ENCODE measurements at places on chromosomes 11 and 22.

GRCh38 chr22:49968831-49969661, 8.5 kb downstream of the PIM3 start:
- DNase-seq: no peak

- no peak for DNase-seq
Measured at GRCh38 chr11:70090961-70091381, 12.9 kb downstream of the ANO1 start.

- DNase-seq: peak; percentile 71
Measured at GRCh38 chr11:121112498-121113455, 11.7 kb downstream of the TECTA start.

DNA sequence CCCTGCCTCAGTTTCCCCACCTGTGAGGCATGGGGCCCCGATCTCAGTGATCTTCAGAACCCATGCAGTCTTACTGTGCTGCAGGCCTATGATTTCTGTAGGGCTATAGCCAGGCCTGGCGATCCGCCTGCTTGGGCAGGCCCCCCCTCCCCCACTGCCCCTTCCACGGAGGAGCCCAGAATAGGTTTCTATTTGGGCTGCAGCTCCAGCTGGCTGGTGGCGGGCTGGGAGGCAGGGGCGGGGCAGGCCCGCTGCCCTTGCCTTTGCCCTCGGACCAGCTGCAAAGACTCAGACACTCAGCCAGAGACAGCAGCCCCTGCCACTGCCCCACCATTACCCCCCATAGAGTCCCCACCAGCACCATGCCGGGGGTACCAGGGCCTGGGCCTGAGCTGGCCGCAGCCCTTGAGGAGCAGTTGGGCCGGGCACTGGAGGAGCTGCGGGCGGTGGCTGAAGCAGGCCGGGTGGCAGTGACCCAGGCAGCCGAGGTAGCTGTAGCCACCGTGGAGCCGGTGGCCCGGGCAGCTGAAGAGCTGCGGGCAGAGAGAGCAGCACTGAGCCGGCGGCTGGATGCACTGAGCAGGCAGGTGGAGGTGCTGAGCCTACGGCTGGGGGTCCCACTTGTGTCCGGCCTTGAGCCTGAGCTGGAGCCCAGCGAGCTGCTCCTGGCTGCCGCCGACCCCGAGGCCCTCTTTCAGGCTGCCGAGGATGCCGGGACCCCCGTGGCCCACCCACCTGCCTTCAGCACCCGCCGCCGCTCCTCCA, 12.2 kb downstream of the SMTN start:
- DNase-seq: no peak

GRCh38 chr11:26665946-26666345, 55.9 kb downstream of the SLC5A12 start:
- DNase-seq: no peak

DNA sequence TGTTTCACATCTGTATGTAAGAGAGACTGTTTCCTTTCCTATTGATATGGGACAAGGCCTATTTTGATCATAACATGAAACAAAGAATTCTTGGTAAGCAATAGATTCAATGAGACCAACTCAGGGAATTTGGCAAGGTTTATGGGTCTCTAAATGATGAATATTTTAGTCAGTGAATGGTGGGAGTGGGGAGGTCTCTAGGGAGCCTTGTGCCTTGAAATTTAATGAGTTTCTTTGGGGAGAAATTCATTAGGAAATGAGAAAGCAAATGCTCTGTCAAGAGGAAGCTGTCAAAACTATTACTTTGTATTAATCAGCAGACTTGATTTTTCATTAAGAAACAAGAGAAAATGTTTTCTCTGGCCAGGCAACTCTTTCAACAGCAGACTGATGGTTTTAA, 921.7 kb upstream of the API5 start:
- DNase-seq: no peak

DNA sequence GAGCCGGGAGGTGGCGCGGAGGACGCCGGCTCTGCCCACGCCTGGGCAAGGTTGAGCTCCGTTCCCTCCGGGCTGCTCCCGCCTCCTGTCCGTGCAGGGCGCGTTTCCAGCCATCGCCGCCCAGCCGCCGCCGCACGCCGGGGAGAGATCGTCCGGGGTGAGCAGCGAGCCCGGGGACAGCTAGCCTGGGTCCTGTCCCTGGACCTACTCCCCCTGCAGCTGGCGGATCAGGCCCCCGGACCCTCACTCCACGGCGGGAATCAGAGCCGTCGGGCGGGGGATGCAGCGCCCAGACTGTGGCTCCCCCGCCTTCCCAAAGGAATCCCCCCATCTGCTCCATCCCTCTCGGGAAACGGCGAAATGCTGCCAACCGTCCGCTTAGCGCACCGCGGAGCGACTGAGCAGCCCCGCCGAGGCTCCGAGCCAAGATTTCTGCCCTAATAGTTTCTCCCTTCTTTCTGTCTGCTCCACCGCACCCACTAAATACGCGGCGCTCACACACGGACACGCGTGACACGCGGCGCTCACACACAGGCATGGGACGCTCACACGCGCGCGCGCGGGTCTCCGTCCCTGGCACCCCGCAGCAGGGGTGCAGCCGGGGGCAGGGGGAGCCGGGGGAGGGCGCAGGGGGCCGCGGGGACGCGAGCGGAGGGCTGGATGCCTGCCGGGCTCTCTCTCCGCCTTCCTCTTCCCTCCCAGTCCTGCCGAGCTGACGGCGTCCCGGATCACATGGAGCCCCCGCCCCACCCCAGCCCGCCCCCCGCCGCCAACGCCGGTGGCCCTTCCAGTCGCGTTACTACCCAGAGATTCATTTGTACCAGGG, at the start of gene KCNJ5:
Gene KCNJ5 (plus strand): TSS at position 814 of the 826 bp plus-strand sequence. CDS start 19,918 bp downstream, outside the sequence.
- DNase-seq: no peak

- DNase-seq: no peak
Measured at GRCh38 chr11:122720107-122720881, 64.8 kb downstream of the UBASH3B start.

DNA sequence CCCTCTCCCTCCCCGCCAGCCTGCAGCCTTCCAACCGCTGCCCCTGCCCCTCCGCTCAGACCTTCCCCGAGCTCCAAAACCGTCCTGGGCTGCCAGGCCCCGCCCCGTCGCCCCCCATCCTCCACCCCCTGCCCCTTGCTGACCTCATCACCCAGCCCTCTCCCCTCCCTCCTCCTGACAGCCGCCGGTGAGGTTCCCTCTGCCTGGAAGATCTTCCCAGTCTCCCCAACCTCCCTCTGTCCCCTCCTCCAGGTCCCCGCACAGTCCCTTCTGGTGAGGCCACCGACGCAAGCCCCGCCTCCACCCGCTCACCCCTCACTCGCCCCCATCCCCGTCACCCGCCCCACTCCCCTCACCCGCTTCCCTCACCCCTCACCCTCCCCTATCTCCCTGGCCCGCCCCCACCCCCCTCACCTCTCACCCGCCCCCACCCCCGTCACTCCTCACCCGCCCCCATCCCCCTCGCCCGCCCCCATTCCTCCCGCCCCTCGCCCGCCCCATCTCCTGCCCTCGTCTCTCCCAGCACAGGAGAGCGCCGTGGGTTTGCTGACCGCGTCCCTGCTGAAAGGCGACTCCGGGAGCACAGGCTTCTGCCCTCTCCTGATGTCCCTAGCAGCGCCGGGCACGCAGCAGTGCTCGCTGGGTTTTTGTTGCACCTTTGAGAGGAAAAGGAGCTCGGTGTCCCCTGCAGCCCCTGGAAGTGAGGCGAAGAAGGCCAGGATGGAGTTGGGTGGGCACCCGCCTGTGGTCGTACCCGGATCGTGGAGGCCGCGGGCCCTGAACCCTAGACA, 16.4 kb upstream of the UPK3A start:
- DNase-seq: no peak

GRCh38 chr11:128552783-128553661, 34.3 kb downstream of the ETS1 start:
- DNase-seq: peak; percentile 34

- DNase-seq: no peak
Measured at GRCh38 chr11:69370984-69371709, 77.2 kb downstream of the MYEOV start.

DNA sequence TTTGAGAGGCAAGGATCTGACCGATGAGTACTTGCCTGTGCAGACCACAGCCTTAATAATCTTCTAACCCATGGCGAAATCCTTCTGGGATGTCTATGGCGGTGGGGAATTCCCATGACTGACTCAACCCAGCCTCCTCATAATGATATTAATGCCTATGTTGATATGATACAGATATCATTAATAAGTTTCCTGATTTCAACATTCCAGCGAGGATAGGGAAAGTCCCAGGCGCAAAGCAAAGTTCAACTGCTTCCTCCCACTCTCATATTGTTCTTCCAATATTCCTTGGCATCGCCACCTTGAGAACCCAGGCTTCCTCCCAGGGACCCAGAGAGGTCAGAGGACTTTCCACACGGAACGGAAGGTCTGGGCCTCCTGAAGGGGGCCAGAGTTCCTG, 110.3 kb upstream of the TMEM45B start:
- DNase-seq: no peak

DNA sequence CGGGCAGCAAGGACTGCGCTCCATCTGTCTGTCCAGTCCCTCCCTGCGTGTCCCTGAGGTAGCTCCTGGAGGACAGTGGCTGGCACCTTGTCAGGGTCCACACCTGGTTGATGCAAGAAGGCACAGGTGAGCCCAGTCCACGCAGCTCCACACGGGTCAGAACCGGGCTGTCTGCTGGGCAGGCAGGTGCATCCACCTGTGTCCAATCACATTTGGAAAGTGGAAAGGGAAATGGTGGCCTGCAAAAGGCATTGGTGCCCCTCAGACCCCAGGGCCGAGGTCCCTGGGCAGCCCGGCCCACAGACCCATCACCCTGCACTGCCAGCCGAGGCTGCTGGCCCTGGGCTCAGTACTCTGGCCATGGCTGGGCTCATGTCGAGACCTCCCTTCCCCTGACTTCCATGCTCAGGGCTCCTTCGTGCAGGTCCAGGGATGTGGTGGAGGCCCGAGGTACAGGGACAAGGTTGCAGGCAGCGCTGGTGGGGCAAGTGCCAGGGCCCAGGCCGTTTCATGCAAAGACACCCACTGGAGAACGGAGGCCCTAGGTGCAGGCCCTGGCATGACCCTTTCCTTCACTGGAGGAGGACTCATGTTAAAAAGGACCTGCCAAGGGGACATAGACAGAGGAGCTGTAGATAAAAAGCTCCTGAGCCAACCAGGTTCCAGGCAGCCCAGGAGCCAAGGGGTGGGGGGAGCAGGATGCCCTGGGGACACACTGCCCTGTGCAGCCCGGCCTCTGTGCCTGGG, 38.9 kb upstream of the TH start:
- DNase-seq: no peak

DNA sequence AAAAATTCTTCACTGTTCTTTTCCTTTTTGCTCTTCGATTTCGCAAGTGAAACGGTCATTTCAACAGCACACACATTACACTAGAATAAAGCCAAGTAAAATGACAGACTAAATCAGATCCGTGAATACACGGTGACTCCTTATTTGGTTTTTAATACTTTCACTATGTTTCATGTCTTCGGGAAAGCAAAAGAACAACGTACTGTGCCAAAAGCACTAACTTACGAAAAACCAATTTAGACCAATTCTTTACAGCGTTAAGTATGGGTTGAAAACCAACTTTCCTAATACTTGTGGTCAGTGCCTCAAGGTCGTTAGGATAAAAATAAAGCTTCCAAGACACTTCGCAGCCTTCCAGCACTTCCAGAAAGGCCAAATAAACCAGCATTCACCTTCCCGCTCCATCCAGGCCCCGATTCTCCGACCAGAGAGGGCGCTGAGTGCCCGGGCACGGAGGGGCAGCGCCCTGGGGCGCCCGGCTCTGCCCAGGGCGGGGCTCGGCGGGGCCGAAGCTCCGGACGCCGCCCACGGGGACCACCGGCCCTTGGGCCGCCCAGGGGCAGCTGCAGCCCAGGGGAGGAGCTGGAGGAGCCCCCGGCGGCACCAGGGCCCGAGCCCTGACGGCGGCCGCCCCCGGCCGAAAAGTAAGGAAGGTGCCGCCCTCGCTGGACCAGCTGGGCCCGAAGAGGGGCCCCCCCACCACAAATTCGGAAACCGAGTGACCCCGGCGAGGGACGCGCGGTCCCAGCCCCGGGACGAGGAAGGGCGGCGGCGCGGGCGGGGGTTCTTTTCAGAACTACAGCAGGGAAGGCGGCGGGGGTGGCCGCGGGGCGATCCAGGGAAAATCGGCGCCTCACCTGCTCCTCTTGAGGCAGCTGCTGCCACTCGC, 499 bp downstream of the ATL3 start:
- peak; percentile 59 for DNase-seq

GRCh38 chr11:27012234-27012921, 18.5 kb downstream of the FIBIN start:
- peak; percentile 84 for DNase-seq

DNA sequence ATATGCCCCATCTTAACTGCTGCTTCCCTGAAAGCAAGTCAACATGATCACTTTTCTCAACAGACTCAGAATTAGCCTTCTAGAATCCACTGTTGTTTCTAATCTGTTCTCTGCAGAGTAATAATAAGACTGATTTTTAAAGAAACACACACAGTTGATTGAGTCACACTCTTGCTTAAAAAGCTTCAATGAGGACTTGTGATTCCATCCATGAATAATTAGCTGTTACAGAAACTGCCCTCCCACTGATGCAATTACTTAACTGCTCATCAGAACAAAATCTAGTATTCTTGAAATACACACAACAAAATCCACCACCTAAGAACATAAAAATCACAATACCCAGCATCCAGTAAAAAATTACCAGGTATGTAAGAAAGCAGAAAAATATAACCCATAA, 100.5 kb upstream of the TIMP3 start:
- DNase-seq: no peak

- no peak for DNase-seq
Measured at GRCh38 chr22:46757104-46757503, 5.3 kb upstream of the TBC1D22A start.

DNA sequence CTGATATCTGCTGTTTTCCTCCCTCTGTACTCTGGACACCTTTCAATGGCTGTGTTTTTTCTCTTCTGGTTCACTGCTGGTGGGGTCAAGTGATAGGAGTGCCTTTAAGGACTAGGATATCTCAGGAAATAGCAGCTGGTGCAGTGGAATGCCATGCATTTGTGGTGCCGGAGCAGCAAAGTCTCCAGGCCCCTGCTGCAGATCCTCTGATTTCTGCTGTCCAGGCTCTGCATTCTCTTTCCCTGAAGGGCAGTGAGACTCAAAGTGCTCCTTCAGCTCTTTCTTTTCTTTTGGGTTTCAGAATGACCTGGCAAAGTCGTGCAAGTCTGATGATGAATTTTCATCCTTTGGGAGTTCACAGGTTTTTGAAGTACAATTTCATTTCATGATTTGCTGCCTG, 774.3 kb downstream of the FAM181B start:
- DNase-seq: no peak

DNA sequence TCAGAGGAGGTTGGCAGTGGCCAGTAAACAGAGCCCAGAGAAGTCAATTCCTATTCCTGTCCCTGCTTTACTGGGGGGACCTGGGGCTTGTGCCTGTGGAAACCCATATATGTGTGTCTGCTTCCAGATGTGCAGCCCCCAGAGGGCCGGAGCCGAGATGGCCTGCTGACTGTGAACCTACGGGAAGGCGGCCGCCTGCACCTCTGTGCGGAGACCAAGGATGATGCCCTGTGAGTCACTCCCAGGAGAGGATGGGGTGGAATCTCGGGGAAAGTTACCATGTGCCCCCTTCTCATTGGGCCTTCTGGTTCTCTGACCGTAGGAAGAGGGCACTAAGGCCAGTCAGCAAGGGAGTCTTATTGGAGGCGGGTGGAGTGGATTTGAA, 5.3 kb downstream of the PLEKHB1 start:
- no peak for DNase-seq

GRCh38 chr11:6927030-6927617, 898 bp downstream of the ZNF215 start:
- DNase-seq: no peak

Data from iris pigment epithelial cell (primary cell).